Dermis microvascular lymphatic vessel endothelial cell (primary cell): ENCODE measurements at places on chromosomes 4 and X. TPM values are rescaled to one million over a fixed set of nuclear protein-coding genes. Genes with fewer than 3 reads are reported as not detected.
A peak's percentile ranks its signal among the peaks of the same experiment; 100 is the strongest.

DNA sequence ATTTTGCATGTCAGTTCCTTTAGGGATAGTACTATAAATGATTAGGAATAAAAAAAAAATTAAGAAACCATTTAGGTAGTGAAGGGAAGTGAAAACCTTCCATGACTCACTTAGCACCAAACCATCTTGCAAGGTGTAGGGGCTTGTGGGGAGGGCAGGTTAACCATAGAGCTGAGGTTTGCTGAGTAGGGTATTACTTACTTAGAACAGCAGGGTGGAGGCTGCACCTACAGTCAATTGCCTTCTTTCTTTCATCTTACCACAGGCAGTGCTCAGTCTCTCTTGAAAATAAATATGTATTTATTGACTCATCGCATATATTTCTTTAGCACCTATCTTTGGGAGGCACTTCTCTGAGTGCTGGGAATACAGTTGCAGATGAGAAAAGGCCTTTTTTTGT lies 104.9 kb upstream of the GIMD1 start:
- no peak for DNase-seq

DNA sequence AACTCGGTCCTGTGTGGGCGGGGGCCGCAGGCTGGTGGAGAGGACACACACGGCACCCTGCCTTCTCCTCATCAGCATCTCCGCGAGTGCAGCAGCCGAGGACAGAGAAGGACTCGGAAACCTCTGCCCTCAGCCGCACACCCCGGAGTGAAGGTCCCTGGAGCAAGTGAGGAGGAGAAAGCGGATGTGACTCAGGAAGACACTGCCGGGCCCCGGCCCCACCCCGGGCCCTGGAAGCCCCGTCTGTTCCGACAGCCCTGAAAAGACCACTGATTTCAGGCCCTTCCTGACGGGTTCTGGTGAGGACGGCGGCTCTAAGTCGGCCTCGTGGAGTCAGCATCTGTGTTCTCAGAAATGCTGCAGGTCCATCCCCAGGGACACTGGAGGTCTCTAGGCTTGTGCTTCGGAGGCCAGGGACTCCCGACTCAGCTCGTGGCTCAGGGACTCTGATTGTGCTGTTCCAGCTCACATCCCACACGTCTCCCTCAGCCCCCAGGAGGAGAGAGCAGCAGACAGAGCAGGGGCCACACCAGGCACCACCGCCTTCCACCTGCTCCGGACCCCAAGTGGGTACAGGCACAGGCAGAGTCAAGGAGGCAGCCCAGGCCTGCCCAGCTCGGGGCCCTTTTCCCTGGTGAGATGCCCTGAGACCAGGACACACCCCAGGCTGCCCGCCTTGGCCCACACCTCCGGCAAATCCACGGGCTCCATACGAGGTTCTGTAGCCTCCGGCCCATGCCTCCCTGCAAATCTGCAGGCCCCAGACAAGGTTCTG lies 134.5 kb upstream of the NKX1-1 start:
- no peak for DNase-seq

GRCh38 chr4:48195853-48196252 lies 61.8 kb upstream of the TXK start:
- DNase-seq, result no peak

GRCh38 chr4:112752510-112752909 lies 115.6 kb downstream of the LARP7 start:
- no peak for DNase-seq

GRCh38 chrX:132433001-132433400 lies 55.8 kb downstream of the MBNL3 start:
- DNase-seq, result no peak

- DNase-seq, result no peak
Measured at GRCh38 chr4:84685105-84685504, 102.2 kb downstream of the CDS1 start.

GRCh38 chrX:18654875-18655836 lies 16.8 kb downstream of the RS1 start:
- no peak for DNase-seq

GRCh38 chrX:12946838-12947544 lies 27.9 kb upstream of the TMSB4X start:
- peak; percentile 82 for DNase-seq

DNA sequence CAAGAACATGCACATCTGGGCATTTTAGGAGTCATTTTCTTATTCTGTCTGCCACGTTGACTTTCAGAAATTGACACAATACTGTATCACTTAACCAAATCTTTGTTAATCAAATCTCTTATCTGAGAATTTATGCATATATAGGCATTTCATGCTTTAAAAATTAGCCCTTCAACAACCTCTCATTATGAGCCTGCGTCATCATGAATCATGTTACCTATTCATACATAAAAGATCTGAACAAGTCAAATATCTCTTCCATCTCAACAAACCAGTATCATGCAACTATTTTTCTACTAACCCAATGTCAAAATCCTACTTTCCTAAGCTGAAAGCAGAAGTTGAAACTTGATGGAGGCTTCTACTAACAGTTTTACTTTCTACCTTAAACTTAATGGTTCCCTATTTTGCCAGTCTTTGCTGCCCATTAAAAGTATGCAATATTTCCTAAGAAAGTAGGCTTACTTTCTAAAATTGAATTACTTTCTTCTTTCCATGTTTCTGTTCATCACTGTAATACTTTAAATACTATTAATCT lies 1.8 kb downstream of the ADAM29 start:
- DNase-seq, result no peak

DNA sequence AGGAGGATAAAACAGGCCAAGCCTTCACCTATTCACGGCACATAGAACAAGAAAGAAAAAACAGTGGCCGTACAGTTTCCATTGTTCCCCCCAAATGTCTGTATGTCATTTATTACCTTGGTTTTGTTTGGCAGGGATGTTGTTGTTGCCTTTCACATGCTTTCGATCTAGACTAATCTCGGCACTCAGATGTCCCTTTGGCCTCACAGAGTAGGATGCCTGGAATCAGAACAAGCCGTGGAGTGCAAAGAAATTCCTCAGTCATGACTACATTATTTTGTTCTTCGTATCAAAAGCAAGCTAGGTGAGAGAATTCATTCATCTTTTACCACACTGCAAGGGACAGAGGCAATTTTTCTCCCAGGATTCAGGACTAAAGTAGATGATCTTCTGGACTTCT lies 106.9 kb downstream of the SMIM20 start:
- DNase-seq, result peak; percentile 55

DNA sequence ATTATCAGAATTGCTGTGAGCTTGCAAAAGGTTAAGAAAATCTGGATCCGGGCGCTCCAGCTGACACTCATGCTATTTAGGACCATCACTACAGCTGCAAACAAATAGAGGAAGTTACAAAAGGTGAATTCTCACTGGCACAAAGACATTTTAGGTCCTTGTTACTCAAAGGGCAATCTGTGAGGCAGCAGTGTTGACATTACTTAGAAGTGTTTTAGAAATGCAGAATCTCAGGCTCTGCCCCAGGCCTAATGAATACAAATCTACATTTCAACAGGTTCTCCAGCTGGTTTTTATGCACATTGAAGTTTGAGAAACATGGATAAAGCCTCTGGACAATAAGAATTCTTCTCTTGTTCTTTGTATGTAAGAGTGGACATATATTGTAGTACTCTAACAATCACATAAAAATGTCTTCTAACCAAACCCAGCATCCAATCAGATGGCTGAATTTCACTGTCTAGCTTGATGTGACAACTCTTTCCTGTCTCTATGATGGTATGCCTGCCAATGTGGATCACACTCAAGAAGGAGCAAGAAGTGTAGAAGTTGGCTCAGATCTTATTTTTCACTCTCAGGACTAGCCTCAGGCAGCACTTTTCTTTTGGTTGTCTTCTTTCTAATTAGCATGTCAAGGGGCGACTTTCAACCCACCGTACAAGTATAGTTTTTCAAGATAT lies 18.8 kb downstream of the SLC7A11 start:
- DNase-seq, result no peak

DNA sequence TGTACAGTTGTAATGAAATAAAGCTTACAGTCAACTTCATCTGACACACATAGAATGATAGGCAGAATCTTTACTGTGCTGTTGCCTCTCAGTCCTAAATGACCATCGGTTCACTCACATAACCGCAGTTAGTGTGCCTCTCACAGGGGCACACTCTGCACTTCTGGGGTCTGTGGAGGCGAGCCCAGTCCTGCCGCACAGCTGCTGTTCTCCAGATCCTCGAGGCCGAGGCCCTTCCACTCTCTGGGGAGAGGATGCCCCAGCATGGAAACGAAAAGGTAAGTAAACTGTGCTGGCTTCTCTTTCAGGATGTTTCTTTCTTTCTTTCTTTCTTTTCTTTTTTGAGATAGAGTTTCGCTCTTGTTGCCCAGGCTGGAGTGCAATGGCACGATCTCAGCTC lies 88.0 kb downstream of the DCTD start:
- no peak for DNase-seq

DNA sequence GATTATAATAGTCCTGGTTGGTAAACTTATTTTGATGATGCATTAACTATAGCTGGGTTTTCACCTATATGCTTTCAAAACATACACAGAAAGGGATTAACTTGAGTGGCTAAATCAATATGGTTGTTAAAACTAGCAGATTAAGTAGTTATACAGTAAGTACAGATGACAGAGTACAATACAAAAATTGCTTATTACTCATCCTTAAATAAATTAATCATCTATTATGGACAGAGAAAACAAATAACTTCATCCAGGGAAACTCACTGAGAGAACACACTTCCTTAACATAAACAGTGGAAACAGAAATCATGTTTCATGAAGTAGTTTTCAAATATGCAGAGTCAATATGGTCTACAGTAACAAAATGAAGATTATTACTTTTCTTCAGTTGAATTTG lies 133.4 kb downstream of the AREG start:
- DNase-seq, result no peak

- DNase-seq, result peak; percentile 2
Measured at GRCh38 chrX:24676403-24677024, 17.2 kb upstream of the POLA1 start.

- DNase-seq, result no peak
Measured at GRCh38 chr4:125481334-125482045, 166.7 kb downstream of the FAT4 start.

GRCh38 chr4:76758996-76759395 lies 138.9 kb downstream of the SOWAHB start:
- DNase-seq, result no peak

GRCh38 chrX:131393426-131393825 lies 104.3 kb upstream of the IGSF1 start:
- DNase-seq, result no peak

GRCh38 chrX:39766085-39766726 lies 331.6 kb downstream of the BCOR start:
- DNase-seq, result no peak

DNA sequence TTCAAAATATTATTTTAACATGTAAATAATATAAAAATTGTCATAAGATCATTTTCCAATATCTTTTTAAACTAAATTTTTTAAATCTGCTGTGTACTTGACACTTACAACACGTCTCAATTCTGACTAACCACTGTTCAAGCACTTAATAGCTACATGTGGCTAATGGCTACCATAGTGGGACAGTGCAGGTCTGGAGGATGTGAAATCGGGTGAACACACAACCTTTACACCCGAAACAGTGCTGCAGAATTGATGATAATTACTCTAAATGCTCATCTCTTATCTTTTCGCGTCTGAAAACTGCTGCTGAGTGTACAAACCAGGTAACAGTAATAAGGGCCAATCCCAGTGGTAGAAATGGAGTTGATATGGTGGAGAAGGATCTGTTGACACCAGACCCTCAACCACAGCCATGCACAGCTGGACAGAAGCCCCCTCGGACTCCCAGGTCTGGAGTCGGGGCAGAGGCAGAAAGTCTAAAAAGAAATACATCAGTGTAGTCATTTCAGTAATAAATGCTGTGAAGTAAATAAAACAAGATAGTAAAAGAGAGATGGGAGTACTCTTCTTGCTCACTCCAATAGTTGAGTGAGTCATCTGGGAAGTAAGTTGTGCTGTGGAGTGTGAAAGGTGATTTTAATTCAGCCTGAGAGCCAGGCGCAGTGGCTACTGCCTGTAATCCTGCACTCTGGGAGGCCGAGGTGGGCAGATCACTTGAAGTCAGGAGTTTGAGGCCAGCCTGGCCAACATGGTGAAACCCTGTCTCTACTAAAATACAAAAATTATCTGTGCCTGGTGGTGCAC lies 150.0 kb downstream of the CBR4 start:
- DNase-seq, result no peak

The PDGFRA gene
- 0.13 and 0.39 TPM in 2 replicates for total RNA-seq

The RAI2 gene
- 1.2 and 3.3 TPM in 2 replicates for total RNA-seq

The ASMT gene
- not detected in 2 replicates for total RNA-seq

The NAP1L2 gene
- total RNA-seq, result 1.3 and 1.7 TPM in 2 replicates

The TRIM61 gene
- not detected in 2 replicates for total RNA-seq

The CACNA1F gene
- under 0.01 TPM in 2 replicates for total RNA-seq

The RBMXL3 gene
- total RNA-seq, result not detected in 2 replicates
